Stimulated activated effector memory CD8-positive, alpha-beta T cell treated with anti-CD3 and anti-CD28 coated beads, Interleukin-12 subunit alpha, Interleukin-12 subunit beta, amount 100 ng/mL, for 72 hours (primary cell): ENCODE measurements at places on chromosomes 1 and 21.

DNA sequence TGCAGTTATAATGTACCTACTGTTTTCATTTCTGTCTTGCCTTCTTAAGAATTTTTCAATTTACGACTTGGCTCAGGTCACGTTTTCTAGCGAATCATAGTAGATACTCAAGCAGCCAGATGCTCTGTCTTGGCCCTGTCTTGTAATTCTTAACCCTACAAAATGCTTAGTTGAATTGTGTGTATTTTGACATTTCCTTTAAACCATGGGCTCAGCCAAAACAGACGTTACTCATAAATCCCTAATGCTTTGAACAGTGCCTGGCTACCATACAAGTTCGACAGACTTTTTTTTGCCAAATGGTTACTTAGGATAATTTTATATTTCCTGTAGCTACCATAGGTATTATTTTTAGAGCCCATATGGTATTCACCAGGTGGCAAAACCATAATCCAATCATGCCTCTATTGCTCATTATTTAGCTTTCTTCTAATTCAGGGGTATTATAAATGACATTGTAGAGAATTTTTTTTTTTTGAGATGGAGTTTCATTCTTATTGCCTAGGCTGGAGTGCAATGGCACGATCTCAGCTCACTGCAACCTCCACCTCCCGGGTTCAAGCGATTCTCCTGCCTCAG, 54.3 kb downstream of the KCNK1 start:
- no peak for DNase-seq

GRCh38 chr1:119040489-119040888, 52.3 kb upstream of the TBX15 start:
- no peak for DNase-seq

DNA sequence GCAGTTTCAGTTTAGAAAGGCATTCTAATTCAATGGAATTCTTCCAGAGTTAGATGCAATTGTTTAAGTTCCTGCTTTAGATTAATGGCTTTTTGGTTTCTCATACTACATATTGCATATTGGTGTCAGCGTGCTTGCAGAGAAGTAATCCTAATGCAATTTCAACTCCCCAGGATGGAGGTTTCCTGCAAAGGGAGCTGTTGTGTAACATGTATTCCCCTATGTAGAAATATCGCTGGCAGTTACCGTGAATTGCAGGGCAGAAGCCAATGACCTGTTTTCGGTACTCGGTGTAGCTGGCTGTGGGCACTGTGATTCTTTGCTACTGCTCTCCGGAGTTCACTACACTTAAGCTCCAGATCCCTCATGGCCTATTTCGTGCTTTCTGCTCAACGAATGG, 256.1 kb upstream of the PTBP2 start:
- DNase-seq = no peak

DNA sequence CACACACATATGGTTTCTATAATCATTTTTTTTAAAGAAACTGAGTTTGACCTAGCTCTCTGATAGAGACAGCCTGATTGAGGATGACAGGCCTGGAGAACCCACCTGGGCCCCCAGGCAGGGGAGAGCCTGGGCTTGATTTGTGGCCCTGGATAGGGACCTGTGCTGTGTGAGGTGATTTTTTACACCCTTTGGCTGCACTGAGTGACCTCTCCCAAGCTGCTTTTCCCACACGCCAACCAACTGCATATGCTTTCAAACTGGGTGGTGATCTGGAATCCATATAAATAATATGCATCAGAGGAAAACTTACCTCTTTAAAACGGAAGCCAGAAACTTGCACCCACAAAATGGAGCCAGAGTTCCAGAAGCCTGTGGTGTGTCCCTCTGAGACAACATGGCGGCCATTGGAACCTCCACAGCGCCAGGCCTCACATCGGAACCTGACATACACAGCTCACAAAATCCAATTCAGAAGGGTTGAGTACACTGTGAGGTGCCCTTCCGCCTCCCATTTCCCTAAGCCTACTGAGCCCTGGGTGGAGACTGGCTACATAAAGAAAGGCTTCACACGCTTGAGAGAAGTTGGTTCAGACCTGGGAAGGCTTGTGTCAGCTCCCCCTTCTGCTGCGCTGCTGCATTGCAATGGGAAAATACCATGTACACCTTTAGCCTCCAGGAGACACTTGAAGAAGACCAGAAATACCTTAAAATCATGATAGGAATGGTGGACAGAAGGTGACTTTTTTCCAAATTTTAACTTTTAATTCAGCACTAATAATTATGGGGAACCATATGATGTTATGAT, 160.7 kb downstream of the HHIPL2 start:
- DNase-seq = no peak

- no peak for DNase-seq
These were observed 96.7 kb downstream of the ABCA4 start for GRCh38 chr1:94024104-94024792.

DNA sequence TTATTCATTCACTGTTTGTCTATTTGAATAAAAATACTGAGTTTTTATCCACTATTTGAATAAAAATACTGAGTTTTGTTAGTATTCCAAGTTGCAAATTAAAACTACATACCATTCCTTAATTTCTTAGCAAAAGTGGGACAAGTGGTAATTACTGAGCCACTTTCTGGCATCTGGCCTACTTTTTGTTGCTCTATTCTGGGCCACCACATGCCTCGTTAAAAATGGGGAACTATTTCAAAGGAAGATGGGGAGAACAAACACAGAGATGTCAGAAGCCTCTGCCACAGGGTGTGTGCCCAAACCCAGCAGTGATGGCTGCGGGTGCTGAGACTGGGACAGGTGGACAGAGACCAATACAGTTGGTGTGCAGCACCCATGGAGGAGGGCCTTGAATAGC, 14.6 kb downstream of the PIGP start:
- no peak for DNase-seq

- no peak for DNase-seq
These were observed 14.7 kb downstream of the ARID4B start for GRCh38 chr1:235313262-235313661.

DNA sequence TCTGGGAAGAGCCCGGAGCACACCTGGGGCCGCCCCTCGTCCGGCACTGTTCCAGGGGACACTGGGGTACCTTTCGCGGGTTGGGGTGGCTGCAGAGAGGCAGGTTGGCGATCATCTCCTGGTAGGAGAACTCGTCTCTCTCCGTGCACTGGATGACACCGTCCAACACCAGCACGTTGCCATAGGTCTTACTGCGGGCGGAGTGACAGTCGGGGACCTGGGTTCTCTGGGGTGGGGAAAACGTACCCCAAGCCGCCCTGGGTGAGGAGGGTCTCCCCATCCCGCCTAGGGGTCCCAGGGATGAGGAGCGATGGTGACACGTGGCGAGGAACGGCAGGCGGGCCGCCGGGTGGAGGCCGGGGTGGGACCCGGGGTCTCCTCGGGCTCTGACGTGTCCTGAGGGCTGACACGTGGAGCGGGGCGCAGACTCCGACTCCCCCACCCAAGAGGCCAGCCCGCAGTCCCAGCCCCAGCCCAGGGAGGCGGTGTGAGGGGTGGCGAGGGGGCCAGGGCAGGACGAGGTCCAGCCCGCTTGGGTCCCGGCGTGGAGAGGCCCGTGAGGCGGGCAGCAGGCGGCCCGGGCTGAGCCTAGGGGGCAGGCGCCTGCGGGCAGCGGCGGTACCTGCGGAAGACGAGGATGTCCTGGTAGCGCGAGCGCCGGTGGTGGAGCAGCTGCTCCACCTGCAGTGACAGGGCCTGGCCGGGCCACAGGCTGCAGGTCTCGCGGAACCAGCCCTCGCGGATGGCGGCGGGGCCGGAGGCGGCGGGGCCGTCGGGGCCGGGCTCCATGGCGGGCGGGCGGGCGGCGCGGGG, 457 bp downstream of the SRM start:
- no peak for DNase-seq

GRCh38 chr1:39105841-39106765, 80.0 kb downstream of the NDUFS5 start:
- DNase-seq = peak; percentile 8

- no peak for DNase-seq
These were observed 18.6 kb downstream of the FAM151A start for GRCh38 chr1:54604572-54605370.

DNA sequence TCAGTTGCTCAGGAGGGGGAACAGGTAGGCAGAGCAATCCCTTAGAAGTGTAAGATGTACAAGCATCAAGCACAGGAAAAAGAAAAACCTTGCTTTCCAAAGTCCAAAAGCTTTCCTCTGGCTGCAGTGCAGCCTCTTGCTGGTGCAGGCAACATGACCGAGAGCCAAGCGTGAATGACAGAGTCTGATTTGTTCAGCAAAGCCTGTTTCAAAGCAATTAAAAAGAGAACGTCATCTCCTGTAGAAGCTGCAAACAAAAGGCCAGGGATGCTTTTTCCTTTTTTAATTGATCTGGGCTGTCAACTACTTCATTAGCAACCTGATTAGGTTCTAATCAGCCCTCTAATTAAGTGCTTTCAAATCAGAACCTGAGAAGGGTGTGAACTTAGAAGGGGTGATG, 38.2 kb upstream of the PLA2G2C start:
- DNase-seq = no peak

DNA sequence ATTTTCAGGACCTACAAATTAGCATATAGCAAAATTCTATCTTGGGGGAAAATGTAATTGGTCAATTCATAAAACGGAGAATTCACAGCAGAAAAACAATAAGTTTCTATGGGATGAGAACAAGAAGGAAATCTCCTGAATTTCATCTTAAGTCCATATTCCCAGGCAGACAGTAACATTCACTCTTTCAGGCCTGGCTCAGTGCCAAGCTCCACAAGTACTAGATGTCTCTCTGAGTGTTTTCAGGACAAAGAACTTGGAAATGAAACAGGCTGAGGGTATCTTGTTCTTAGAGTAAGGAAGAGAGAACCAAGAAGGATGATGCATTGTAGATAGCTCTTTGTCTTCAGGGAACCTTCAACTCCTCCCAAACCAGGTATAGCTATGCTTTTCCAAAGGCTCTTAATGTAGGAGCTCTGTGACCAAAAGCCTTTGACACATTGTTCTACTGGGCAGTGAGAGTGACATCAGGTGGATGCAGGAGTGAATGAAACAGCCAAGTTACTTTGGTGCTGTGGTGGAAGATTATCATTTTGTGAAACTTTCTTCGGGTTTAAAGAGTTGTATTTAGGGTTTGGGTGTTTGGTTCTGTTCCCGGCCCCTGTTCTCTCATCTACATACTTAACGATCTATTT, 298.3 kb downstream of the GPATCH2 start:
- DNase-seq = no peak

GRCh38 chr1:221761354-221762002, 19.6 kb upstream of the DUSP10 start:
- no peak for DNase-seq

DNA sequence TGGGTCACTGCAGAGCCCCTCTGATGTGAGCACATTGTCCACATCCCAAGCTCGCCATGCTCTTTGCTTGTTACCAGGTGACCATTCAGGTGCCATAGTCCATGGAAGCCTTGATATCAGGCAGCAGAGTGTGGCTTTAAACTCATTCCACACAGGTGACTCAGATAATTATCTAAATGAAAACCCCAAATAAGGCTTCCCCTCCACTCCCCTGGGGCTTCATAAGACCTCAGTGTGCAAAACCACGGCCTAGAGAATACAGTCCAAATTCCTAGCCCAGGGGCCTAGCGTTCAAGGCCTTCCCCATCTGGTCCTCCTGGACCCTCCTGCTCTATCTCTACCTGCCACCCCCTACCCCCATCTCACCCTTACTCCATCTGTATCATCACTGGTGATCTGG, 97.1 kb downstream of the ARHGEF10L start:
- DNase-seq = no peak

GRCh38 chr1:10916311-10916710, 96.1 kb upstream of the TARDBP start:
- no peak for DNase-seq

GRCh38 chr21:42079939-42080787, 9.0 kb downstream of the UMODL1 start:
- no peak for DNase-seq

DNA sequence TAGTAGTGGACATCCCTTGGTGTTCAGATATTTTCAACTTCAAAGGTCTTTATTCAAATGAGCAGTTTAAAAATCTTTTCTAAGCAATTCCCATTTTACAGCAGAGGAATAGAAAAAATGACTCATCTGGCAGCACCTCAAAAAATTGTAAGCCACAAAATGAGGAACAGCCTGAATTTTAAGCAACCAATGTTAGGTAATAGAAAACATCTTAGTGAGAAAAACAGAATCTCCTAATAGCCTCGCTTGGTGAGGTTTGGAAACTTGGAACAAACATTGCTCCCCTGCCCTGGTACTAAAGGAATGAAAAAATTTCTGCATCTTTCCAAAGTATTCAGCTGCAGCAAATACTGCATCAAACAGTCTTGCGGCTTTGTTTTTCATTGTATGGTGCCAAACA, 264.4 kb downstream of the NTNG1 start:
- DNase-seq = no peak

DNA sequence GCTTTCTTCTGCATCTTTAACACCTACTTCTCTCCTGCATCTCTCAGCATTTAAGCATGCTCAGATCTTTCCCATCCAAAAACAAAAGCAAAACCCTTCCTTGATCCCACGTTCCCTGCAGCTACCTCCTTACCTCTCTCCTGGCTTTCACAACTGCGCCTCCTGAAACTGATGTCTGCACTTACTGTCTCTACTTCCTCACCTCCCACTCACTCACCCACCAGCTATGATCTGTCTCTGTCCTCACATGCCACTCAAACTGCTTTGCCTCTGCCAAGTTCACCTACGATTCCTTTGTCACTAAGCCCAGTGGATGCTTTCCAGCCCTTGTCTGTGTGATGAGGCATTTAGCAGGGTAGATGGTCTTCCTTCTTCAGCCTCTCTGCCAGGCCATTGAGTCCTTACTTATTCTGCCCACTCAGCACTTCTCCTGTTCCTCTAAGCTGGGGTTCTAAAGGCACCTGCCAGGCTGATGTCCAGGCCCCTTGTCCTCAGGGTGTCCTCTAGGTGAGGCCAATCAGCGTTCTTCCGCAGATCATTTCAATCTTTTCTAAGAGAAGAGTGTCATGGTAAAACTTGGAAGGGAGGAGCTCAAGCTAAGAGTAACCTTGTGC, 10.0 kb upstream of the GJB3 start:
- DNase-seq = no peak

- no peak for DNase-seq
These were observed 73.9 kb downstream of the PLXNA2 start for GRCh38 chr1:208170252-208170651.

DNA sequence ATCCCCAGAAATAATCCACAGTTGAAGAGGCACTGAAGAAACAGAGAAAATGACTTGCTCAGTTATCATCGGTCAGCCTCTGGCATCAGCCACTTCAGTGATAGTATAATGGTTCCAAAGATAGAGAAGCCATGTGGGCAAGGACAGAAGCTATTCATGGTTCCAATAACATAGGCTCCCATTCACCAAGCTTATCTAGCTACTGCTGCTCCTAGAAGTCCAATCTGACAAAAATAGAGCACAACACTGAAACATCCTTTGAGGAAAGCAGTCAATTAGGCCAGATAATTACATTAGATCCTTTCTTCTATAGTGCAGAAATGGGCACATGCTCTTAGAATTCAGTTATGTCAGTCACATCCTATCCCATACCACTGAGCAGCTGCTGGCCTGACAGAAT, 33.5 kb upstream of the CRB1 start:
- DNase-seq = no peak
